ENCODE measurements at places on chromosomes 5 and 9.

DNA sequence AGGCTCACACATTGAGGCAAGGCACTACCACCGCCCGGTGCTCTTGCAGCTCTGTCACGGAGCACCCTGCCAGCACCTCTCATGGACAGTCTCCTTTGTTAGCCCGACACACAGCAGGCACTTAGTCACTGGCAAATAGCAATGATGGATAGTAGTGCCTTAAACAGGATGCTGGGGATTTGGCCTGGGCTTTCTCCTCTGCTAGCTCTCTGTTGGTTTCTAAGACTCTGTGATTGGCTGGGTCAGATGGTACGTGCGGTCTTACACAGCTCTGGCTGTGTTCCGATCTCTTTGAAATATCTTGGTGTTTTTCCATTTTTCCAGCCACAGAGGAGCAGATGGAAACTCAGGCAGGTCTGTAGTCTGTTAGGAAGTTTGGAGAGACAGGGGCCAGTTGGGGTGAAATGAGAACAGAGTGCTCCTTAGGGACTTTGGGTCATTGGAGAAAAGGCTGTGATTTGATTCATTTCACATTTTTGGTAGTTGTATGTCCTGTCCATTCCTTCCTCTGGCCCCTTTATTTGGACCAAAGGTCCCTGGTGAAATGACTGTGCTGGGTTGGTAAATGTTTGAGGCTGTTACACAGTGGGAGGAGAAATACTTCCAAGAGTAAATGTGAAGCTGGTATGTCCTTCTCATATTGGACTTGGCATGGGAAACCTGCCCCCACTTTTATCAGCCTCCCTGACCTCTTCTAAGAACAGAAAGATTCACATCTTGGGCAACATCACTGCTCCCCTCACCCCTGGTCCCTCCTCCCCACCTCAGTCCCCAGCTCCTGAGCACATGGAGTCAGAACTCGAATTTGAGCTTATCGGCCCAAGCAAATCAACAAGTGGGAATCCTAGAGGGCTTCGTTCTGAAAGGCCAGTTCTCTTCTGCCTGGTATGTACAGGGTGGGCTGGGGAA, 3.4 kb downstream of the SMIM3 start:
- DNase-seq = no peak

DNA sequence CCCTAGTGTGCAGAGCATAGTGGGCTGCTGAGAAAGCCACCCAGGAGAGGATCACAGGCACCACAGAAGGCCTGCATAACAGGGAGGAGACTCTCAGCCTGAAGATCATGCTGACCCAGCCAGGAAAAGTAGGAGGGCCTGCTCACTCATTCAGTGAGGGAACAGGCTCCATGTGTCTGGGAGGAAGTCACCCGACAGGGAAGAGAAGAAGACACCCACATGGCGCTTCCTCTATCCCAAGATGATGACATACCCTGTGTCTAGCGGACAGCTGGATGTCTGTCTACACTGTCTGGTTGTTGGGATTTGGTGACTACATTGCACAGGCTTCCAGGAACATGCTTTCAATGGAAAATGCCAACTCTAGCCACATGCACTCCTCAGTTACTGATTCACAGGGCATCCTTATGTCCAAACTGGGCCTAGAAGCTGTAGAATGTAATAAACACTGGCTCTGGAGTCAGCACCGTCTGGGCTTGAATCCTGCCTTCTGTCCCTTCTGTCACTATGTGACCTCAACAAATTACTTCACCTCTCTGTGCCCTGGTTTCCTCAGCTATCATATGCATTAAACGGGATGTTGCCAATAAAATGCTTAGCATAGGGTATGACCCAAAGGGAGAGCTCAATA, 47.6 kb downstream of the KLHL3 start:
- no peak for DNase-seq

- no peak for DNase-seq
These were observed 468.4 kb downstream of the PTPRD start for GRCh38 chr9:10144355-10144754.

DNA sequence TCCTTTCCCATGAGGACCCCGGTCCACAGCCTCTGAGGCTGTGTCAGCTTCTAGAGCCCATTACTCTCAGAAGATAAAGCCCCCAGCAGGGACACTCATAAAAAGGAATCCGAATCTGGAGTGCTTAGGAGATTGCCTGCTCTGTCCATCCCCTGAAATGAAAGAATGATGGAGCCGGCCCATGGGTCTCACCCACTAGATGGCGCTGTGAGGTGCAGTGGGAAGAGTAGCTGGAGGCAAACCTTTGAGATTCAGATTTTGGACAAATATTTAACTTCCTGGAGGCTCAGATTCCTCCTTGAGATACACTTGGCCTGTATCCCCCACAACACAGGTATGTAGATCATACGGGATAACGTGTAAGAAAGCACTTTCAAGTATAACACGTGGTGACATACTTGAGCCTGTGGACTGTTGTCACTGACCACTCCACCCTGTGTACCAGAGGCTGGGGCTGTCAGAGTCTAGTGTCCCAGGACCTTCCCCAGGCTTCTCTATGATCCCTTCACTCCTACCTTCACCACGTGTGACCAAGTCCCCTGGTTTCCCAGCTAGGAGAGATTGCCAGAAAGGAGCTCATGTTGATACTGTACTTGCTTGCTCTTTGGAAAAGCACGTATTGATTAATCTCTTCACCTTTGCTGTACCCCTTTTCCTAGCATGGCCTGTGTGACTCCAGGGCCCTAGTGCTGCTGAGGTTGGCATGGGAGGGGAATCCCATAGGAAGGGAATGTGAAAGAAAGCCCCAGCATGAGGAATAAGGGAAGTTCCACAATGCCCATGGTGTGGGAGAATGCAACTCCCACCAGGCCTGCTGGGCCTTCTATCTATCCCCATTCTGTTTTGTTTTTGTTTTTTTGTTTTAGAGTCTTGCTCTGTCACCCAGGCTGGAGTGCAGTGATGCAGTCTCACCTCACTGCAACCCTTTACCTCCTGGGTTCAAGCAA, 32.1 kb downstream of the TRMO start:
- peak; percentile 62 for DNase-seq

- no peak for DNase-seq
These were observed 10.4 kb downstream of the CD74 start for GRCh38 chr5:150402229-150402773.

- DNase-seq = no peak
These were observed 218.1 kb upstream of the CD180 start for GRCh38 chr5:67414712-67415111.

- DNase-seq = no peak
These were observed 11.2 kb upstream of the ANXA6 start for GRCh38 chr5:151168602-151169344.

- DNase-seq = no peak
These were observed 15.8 kb upstream of the FCN2 start for GRCh38 chr9:134864821-134865190.

DNA sequence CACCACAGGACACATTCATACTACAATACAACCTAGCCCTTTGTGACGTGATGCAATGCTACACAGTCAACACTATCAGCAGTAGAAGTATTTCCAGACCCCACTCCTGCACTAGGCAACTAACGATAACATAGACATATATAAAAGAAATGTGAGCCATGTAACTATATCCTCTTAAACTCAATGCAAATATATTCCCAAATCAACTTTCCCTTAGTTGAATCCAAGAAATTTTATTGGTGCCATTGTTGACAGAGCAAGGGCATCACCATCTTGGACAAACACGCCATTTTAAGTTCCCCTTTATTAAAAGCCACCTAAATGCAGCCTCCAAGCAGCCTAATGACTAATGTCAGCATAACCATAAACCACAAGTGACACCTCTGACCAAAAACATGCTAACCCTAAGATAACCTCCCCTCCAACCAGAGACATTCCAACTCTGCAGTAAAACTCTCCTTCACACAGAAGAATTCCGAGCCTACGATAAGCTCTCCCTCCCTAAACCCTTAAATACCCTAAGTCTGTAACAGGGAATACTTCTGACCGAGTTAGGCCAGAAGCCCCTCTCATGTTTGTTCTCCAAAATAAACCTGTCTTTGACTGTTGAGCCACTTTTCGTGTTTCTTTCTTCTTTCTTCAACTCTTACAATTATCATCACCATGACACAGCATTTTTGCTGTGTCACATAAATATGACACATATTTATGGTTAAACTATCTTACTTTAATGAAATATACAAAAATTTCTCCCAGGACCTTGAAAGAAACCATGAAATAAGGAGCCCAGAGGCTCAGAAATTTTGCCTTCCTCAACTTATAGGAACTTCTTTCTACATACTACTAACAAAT, 1497.8 kb downstream of the EFNA5 start:
- no peak for DNase-seq

DNA sequence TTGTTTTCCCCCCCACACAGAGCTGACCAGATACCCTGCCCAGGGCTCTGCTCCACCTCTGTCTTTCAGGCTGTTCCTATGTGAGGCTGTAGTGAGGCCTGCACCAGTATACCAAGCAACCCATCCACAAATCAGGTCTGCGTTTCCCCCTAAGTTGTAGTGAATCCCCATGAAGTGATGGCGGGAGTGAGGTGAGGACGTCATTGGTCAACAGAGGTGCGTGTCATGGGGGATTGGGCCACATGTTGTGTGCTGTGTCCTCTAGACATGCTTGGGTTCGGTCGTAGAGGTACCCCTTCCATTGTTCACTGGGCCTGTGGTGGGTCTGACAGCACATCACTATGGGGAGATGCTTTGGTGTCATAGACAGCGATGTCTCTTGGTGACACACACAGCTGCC, 184.6 kb downstream of the CACNA1B start:
- DNase-seq = no peak

DNA sequence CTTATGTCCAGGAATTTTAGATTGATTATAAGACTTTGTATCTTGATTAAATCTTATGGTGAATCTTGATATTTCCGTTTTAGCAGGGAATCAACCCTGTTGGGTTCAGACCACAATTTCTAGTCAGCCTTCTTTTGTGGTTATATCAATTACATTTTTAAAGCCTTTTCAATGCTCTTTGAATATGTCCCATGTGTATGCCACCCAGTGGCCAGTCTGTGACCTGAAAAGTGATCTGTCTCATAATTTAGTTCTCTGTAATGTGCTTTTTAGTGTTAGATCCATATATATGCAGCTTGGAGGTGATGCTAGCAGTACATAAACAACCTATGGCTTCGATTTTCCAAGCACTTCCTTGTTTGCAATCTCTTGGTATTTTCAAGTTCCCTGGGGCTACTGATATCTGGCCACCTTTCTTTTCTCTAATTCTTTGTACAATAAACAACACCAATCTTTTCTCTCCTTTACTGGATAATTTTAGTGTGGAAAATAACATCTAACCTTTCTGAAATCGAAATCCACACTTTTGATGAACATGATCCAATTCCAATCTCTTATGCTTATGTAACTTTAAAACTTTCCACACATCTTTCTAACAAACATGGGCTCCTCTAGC, 28.8 kb downstream of the PDE8B start:
- DNase-seq = peak; percentile 16

GRCh38 chr5:93161661-93162654, 419.1 kb downstream of the NR2F1-AS1 start:
- no peak for DNase-seq

- peak; percentile 40 for DNase-seq
These were observed 13.9 kb upstream of the OSMR start for GRCh38 chr5:38831909-38832308.

DNA sequence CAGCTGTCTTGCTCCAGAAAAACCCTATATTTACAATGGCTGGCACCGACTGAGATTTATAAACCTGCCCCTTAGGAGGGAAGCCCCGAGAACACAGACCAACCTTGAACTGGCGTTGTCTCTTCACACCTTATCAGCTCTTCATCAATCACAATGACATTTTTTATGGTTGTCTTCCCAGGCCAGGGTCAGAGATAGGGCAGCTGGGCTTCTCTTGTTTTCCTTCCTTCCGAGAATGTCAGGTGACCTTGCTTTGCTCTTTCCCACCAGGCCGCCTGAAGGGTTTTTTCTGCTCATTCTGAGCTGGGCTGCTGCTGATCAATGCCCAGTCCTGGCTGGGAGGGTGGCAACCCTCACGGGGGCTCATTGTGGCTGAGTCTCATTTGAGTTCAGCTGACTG, 619.1 kb downstream of the CCDC171 start:
- no peak for DNase-seq

GRCh38 chr9:2181792-2182191, 166.6 kb downstream of the SMARCA2 start:
- DNase-seq = peak; percentile 15

DNA sequence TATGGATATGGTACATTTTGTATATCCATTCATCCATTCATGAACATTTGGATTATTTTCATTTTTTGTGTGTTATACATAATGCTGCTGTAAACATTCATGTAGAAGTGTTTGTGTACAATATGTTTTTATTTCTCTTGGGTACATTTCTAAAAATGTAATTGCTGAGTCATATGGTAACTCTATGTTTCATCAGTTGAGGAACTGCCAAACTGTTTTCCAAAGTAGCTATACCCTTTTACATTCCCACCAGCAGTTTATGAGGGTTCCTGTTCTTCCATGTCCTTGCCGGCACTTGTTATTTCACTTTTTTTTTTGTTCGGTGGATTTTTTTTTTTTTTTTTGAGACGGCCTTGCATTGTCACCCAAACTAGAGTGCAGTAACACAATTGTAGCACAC, 54.0 kb upstream of the MCCC2 start:
- peak; percentile 4 for DNase-seq

GRCh38 chr9:95095641-95096355, 221.7 kb downstream of the FANCC start:
- no peak for DNase-seq

DNA sequence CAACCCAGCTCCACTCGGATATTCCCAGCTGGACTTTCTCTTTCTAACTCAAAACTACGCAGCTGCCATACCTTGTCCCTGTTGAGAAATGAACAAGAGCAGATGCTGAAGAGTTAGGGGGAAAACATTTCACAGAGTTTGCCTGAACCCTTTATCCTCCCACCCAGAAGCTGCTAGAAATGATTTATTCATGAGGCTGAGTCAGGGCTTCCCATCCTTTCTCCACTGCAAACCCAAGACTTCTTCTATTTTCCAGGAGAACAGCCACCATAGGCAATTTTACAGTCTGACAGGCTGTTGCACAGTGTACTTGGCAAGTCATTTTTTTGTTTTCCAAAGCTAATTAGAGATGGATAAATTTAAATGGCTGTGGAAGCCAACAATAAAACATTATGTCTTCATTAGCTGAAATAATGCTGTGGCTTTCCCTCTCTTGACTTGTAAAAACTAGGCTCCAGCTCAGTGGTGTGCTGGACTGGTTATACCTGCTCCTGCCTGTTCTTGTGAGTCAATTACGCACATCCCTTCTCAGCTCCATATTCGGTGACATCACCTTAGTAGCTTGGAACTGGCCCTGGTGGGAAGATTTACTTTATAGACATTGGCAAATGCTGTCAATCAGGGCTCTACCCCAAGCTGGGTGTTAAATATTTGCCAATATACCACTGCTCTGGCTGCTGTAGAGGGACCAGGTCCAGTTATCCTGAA, 71.9 kb downstream of the KIF4B start:
- DNase-seq = no peak

DNA sequence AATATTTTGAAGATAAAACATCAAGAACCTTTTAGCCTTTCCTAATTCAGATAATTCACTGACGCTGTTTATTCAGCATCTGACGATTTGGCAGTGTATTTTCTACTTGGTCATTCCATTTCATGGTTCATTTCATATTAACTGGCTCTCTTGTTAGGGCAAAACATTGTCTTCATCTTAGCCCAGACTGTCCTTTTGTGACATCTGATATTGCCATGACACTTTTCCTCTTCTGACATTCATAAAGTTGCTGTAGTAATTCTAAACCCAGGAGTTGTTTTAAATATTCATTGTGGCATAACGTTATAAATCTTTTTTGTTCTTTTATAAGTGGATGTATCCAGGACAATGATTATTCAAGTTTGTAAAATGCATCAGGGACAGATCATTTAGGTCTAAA, 1.8 kb downstream of the SCAMP1 start:
- no peak for DNase-seq

- DNase-seq = no peak
These were observed 167.6 kb upstream of the SMIM23 start for GRCh38 chr5:171617817-171618591.

- DNase-seq = no peak
These were observed 205.1 kb downstream of the SNCAIP start for GRCh38 chr5:122517091-122517490.
